Activated naive CD8-positive, alpha-beta T cell treated with anti-CD3 and anti-CD28 coated beads, Interleukin-2, amount 10 ng/mL, durations not matched to agents 7 days and 5 days (primary cell): ENCODE measurements at places on chromosomes 7 and 10. TPM values are rescaled to one million over a fixed set of nuclear protein-coding genes. Genes with fewer than 3 reads are reported as not detected.

Gene PRKG1
- not detected for total RNA-seq

DNA sequence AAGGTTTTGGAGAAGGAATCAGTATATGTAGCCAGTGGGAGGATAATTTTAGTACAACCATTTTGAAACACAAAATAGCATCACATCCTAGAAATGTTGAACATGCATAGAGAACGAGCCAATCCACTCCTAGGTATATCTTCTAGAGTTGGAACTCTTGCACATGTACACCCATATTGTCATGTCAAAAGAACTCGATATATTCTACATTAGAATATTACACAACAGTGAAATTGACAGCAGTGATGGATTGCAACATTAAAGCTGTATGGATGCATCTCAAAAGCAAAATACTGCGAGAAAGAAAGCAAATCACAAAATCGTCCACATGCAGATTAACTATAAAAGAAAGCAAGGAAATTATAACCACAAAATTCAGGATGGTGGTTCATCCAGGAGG is 159.3 kb upstream of the NEBL start:
- no peak for DNase-seq

Gene GPER1
- total RNA-seq: 0.19 TPM

DNA sequence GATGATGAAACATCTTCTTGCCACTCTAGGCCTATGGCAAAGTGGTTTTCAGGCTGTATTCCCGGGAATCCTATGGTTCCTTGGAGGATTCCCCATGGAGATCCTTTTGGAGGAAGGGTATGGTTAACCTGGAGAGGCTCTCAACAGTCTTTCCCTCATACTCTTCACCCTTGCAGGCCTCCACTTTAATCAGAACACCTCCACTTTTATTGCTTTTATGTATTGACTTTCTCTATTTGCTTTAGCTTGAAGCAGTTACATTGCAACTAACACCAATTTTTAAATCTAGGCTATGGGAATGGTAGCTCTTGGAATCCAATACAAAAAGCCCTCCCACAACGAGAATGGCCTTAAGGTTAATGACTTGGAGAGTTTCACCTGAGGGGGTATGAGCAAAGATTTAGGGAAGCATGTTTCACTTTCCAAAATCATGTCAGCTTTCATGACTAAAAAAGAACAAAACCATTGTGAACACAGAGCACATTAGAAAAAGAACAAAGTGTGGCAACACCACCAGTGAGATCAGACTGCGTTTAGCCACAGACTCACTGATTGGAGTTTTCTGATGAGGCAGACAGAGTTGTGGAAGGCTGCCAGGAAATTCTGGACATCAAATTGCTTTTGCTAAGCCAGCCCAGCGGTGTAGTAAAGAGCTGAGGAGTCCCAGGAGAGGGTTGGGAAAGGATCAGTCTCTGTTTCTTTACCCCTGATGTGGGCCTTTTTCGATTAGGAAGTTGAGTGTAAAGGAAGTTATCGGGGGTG is 130.4 kb upstream of the BMPER start:
- no peak for DNase-seq

Gene GJD4
- total RNA-seq: not detected

Gene PNLIPRP1
- not detected for total RNA-seq

DNA sequence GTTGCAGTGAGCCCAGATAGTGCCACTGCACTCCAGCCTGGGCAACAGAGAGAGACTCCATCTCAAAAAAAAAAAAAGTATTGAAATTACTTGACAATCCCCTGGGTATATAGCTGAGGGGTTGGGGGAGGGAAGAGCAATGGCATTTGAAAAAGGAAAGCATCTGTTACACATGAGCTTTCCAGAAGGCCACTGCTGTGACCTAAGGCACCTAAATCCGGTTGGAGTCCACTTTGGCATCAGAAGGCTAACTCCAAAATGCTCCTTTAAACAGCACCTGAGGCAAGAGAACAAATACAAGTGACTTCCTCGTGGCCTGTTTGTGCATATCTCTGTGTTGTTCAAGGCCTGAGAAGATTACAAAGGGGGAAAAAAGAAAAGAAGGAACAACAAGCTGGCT is 74.8 kb upstream of the PALS2 start:
- no peak for DNase-seq

Gene MRLN
- total RNA-seq: not detected

Gene IFIT1B
- not detected for total RNA-seq

DNA sequence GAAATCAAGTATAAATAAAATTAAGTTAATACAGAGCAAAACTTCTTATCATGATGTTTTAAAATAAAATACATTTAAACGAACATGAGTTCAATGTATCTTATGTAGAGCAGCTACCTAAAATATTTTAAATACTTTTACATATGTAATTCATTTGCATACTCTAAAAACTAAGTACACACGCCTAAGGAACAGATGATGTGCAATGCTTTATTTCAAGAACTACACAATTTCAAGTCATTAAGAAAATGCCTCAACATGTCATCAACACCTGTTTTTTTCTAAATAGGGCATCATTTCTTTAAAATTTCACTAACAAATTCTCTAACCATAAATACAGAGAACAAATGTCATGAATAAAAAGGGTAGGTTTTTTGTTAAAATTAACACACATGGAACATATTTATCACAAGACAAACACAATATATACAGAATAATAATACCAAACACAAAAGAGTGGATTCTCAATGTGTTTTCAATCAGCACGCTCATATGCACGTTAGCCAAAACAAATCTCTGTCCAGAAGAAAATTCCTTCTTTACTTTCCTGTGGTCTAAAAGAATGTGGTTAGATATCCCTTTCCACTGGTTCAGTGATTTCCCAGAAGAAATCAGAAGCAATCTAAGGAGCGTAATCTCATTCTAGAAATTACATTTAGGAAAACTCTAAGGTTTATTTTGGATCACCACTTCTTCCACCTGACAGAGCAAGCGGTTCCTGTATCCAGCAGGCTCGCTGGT is 73.0 kb upstream of the PFKP start:
- no peak for DNase-seq

DNA sequence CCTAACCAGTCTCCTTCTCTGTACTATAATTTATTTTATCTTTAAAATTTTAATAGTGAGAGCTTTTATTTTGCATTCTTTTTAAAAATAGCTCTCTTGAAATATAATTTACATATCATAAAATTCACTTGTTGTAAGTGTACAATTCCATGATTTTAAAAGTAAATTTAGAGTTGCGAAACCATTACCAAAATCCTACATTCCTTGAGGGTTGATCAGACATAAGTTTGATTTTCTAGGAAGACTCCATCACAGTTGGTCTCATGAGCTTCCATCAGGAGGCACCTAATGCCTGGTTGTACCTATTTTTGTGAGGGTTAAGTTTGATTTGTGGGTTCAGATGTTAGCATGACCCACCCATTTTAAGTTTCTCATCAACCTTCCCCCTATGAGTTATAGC is 108.1 kb downstream of the BMPER start:
- DNase-seq: no peak

Gene CALY
- 3.1 TPM for total RNA-seq

- no peak for DNase-seq
Measured at GRCh38 chr10:113129117-113129516, 179.1 kb downstream of the TCF7L2 start.

Gene ANK3
- total RNA-seq: 4.8 TPM

DNA sequence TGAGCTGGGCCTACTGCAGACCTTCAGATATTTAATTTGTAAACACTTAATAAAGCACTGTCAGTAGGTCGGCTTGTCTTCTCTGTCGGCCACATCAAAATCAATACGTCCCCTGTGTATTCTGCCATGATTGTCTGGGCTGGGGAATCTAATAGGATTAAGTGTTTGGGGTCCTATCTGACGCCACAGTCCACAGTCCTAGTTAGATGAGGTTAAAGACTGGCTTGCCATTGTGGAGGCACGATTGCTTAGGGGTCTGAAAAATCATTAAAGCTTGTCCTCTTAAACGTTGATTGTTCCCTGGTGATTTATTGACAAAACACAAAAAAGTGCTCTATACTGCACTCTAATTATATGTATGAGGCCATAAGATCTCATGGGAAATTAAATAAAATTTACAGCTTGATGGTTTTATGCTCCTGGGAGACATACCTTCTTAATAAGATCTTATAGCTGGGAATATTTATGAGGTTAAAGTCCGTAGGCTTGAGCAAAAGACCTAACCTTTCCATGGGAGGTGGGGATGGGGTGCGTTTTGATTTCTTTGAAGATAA is 650.3 kb upstream of the GALNT17 start:
- DNase-seq: no peak

- DNase-seq: no peak
Measured at GRCh38 chr10:86962136-86962980, 4.0 kb downstream of the SNCG start.

GRCh38 chr10:43957267-43958070 is 308.8 kb upstream of the ZNF32 start:
- DNase-seq: no peak

GRCh38 chr7:142000244-142000643 is 4.6 kb downstream of the MGAM start:
- DNase-seq: no peak

DNA sequence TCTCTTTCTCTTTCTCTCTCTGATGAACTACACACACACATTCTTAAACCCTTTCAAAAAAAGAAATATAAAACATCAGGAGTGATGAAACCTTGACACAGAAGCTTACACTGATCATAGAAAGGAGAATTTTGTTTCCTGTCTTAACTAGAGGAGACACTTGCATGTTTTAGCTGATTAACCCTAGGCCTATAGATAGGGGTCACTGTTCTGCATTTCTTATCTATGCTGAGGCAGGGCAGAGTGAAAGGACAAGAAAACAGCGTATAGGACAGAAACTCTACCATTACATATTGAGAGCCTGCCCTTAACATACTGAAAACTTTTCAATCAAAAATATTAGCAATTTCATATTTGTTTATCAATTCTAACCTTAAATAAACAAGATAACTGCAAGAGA is 680.6 kb upstream of the MBL2 start:
- DNase-seq: no peak

Gene CLRN3
- total RNA-seq: not detected

GRCh38 chr7:115267503-115267902 is 345.6 kb downstream of the MDFIC start:
- no peak for DNase-seq

GRCh38 chr10:5576780-5577624 is 52.2 kb downstream of the CALML3 start:
- peak; percentile 8 for DNase-seq

Gene DPYSL4
- total RNA-seq: 5.2 TPM

GRCh38 chr7:110095372-110096052 is 995.4 kb upstream of the LRRN3 start:
- DNase-seq: no peak

- DNase-seq: no peak
Measured at GRCh38 chr7:2325162-2325561, 10.9 kb upstream of the SNX8 start.

Gene UTF1
- not detected for total RNA-seq

Gene LRIT1
- not detected for total RNA-seq

DNA sequence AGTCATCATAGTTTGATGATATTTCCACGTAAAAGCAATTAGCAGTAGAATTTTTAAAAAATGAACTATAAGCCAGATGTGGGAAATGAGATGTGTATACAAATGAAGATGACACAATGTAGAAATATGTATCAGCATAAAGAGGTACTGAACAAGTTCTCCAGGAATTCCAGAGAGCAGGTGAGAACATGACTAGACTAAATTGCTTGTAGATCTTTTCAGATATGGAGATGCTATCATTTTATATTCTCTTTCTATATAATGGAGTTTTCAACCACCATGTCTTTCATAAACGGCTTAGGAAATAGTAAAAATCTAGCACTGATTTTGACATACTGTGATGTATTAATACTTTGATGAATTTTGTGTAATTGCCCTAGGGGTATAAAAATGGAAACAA is 130.9 kb downstream of the SEMA3D start:
- no peak for DNase-seq

Gene TAS2R3
- 2.9 TPM for total RNA-seq

- no peak for DNase-seq
Measured at GRCh38 chr10:11437391-11438142, 173.9 kb downstream of the USP6NL start.

Gene PON1
- total RNA-seq: not detected
